ENCODE measurements at places on chromosomes 11 and 22.
A peak's percentile ranks its signal among the peaks of the same experiment; 100 is the strongest.

- DNase-seq: no peak
Observed at GRCh38 chr11:67600324-67601029, 6.3 kb upstream of the NDUFV1 start.

DNA sequence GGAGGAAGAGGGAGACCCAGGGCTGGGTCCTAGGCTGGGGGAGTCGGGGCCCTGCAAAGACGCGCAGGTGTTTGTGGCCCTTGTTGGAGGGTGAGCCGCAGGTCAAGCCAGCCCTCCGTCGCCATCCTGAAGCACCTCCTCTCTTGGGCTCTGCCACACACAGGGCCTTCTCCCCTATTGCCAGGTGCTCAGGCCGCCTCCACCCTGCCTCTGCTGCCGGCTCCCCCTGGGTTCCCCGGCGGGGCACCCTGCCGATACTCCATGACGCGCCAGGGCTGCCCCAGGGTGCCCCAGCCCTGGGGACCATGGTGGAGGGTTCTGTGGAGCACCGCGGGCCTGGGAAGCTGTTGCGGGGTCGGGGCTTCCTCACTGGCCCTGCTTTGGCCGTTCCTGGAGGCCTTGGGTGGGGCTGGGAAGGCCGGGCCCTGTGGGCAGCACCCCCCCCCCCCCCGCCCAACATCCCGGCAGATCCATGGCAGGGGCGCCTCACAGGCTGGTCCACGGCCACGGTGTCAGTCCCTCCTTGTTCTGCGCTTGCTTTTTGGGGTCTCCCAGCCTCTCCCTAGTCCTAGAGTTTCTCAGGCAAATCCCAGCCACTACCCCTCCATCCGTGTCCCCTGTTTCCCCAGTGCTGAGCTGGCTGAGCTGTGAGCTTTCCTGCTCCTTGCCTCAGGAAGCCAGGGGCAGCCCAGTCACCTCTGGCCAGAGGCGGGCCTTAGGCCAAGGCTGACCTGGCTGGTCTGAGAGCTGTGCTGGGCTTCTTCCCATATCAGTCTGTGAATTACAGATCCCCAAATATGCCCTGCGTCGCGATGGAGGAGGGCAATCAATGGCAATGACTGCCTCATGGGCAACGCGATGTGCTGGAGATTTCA, 2.3 kb upstream of the ADORA2A start:
- DNase-seq: no peak

DNA sequence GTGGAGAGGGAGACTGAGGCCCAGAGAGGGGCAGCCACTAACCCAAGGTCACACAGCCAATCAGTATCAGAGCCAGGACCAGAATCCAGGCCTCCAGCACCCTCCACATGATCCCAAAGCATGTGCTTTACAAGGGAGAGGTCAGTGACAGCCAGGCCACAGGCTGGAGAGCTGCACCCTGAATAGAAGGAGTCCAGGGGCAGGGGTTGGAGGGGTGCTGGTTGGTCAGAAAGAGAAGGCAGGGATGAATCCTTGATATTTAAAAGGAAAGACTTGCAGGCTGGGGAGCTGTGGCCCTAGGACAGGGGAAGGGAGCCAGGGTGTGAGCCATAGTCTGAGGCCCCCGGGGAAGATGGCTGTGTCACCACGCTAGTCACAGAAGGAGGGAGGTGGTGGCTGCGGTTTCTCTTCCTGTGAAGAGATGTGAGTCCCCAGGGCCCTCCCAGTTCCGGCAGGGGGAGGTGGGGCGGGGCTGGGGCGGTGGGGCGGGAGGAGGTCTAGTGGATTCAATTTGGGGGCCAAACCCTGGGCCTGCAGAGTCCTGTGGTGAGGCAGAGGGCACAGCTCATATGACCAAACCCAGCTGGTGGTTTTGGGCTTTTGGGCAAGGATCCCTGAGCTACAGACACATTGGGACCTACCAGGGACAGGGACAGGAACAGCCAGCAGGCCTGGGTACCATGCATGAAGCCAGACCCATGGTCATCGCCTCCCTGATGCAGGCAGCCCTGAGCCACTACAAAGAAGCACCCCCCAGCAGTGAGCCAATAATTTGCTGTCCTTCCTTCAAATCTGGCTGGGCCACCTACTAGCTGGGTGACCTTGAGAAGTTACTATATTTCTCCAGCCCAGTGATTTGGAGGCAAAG, 14.0 kb downstream of the RAC2 start:
- peak; percentile 89 for DNase-seq

GRCh38 chr11:116517077-116517476, 255.7 kb downstream of the BUD13 start:
- no peak for DNase-seq

GRCh38 chr11:112558691-112559090, 298.0 kb upstream of the PLET1 start:
- no peak for DNase-seq

GRCh38 chr11:106327134-106327533, 249.7 kb downstream of the AASDHPPT start:
- no peak for DNase-seq

DNA sequence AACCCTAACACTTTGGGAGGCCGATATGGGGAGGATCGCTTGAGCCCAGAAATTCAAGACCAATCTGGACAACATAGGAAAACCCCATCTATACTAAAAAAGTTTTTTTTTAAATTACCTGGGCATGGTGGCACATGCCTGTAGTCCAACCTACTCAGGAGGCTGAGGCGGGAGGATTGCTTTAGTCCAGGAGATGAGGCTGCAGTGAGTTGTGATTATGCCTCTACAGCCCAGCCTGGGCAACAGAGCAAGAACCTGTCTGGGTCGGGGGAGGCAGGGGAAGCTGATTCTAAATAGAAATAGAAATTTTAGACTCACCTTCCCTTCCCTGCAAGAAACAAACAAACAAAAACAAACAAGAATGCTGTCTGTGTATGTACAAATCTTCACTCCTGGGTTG, 52.9 kb upstream of the PRODH start:
- no peak for DNase-seq

GRCh38 chr22:44895296-44896055, 114.3 kb downstream of the PHF21B start:
- DNase-seq: no peak

DNA sequence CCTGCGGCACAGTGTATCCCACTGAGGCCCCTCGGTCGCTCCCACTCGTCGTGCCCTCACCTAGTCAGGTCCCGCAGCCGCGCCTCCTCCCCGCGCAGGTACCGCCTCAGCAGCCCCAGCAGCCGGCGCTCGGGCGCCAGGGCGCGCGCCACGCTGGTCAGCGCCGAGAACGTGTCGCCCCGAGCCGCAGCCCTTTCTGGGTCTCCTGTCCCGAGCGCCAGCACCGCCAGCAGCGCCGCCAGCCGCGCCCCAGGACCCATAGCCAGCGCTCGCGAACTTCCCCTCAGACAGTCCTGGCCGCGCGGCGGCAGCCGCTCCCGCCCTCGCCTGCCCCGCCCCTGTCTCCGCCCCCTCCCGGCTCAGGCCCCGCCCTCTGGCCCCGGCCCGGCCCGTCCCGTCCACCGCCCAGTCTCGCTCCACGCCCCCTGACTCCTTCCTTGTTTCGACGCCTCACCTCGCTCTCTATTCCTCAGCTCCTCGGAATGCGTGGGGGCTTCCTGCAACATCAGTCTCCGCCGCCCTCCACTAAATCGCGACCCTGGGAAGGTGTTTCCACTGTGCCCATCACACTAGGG, at the start of gene P4HA3:
Gene P4HA3, minus strand, starts transcription at position 289 of the 575 bp plus-strand sequence. Its CDS starts 29 bp downstream, at position 260.
- DNase-seq: peak; percentile 30

DNA sequence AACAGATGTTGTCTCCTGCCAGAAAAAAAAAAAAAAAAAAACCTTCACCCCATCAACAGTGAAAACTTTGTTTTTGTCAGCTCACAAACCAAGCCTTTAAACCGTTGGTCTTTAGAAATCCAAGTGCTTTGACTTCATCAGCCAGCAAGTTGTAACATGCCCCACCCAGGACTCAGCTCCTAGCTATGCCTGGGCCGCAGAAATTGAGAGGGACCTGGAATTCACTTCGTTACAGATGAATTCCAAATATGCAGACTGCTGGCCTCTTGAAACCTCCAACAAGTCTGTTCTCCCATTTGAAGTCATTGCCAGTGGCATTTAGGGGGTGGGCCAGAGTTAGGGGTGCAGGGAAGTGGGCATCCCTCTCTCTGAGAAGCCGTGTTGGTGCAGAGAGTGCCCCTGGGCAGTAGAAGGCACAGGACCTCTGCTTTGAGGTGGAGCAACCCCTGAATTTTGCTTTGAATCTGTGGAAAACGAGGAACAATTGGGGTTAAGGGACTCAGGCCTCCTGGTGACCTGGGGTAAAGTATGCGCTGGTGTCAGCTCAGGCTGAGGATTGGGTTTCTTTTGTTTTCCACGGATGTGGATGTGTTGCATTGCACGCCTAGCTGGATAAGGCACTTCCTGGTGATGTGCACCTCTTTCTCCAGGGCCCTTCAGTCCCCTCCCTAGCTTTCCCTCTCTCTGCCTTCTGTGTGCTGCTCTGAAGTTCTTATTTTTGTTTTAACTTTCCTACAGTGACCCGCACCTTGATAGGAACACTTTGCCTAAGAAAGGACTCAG, 109.5 kb downstream of the DBX1 start:
- no peak for DNase-seq

- no peak for DNase-seq
Observed at GRCh38 chr22:19275919-19276600, 15.5 kb downstream of the CLTCL1 start.

GRCh38 chr22:31272522-31273446, 19.5 kb downstream of the PIK3IP1 start:
- DNase-seq: no peak

- DNase-seq: no peak
Observed at GRCh38 chr22:19518635-19519034, 5.6 kb downstream of the CLDN5 start.

- no peak for DNase-seq
Observed at GRCh38 chr11:20353829-20354434, 9.6 kb upstream of the HTATIP2 start.

DNA sequence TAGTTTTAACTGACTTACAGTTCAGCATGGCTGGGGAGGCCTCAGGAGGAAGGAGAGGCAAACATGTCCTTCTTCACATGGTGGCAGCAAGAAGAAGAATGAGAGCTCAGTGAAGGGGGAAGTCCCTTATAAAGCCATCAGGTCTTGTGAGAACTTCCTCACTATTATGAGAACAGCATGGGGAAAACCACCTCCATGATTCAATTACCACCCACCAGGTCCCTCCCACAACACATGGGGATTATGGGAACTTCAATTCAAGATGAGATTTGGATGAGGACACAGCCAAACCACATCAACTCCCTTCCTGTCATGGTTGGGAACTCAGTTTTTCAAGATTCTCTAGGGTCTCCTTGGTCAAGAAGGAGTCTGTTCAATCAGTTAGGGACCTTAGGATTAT, 432.9 kb upstream of the CNTN5 start:
- no peak for DNase-seq

GRCh38 chr11:113193016-113193415, 121.4 kb upstream of the TTC12 start:
- no peak for DNase-seq

GRCh38 chr22:26522592-26522991, 10.3 kb upstream of the TFIP11 start:
- no peak for DNase-seq

DNA sequence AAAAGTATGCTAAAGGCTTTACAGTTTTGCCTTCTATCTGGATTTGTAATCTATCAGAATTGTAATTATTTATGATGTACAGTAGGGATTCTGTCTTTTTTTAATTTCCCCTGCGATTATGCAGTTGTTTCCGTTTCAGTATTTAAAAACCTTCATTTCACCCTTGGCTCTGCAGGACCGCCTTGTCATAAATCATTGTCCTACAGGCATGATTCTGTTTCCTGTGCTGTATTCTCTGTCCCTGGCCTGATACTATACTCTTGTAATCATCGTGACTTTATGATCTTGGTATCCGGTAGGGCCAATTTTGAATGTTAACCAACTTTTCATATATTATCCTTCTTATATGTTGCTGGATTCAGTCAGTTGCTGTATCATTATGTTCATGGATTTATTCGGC, 151.7 kb downstream of the ATXN10 start:
- no peak for DNase-seq

DNA sequence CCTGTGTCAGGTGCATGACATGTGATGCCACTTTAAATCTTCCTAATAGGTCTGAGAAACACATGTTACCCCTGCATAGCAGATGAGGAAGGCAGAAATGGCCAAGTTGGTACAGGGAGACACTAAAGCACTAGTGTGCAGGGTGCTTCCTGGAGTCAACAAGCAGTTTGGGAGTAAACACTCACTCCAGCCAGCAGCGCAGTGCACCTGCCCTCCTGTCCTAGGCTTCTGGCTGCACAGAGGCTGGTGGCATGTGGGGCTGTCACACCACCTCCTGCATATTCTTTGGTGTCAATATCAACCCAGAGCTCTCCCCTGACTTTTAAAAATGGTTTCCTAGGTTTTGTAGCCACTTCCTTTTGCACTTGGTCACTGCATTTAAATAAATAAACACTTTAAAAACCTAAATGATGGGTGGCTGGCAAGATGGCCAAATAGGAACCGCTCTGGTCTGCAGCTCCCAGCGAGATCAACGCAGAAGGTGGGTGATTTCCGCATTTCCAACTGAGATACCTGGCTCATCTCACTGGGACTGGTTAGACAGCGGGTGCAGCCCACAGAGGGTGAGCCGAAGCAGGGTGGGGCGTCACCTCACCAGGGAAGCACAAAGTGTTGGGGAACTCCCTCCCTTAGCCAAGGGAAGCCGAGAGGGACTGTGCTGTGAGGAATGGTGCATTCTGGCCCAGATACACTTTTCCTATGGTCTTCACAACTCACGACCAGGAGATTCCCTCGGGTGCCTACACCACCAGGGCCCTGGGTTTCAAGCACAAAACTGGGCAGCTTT, 33.5 kb downstream of the GAB4 start:
- DNase-seq: no peak

DNA sequence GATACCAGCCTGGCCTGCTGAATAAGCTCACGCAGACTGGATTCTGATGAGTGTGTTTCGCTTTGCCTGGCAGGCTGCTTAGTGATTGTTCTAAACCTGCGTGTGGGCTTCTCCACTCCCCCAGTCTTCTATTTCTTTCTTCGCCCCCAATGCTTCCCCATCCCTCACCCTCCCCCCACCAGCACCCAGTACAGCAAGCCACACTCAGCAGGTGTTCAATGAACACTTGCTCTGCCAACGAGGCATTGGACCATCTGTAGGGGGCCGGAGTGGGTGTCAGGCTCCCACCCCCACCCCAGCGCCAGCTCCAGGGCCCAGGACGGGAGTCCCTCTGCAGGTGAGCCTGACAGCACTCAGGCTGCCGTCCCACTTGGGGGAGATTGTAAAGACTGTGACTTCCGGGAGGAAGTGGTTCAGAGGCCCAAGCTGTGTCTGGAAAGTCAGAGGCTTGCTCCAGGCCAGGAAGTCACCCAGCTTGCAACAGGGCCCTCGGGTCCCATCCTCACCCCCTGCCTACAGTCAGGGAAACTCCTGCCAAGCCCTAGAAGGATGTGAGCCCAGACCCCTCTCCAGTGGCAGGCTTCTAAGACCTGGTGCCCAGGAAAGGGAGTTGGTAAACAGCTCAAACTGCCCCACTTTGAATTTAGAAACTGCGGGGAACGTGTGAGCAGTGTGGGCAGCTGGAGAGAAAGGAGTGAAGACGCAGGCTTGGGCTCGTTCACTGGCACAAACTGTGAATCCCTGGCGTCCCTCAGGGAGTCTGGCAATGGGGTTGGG, 66.3 kb upstream of the PRDM11 start:
- DNase-seq: peak; percentile 63

- no peak for DNase-seq
Observed at GRCh38 chr11:78532991-78533390, 41.7 kb downstream of the NARS2 start.

- no peak for DNase-seq
Observed at GRCh38 chr22:20439556-20439927, 1.9 kb upstream of the SCARF2 start.
